Neural progenitor cell (in vitro differentiated cells): ENCODE measurements at places on chromosomes 6 and 20. TPM values are rescaled to one million over a fixed set of nuclear protein-coding genes. Genes with fewer than 3 reads are reported as not detected.

Gene ZNF512B
- total RNA-seq = 2.9 and 11.4 TPM in 2 replicates

Gene TFAP2C
- 0.60 and 1.1 TPM in 2 replicates for total RNA-seq

Gene TRIM10
- not detected in 2 replicates for total RNA-seq

Gene OR12D3
- not detected in 2 replicates for total RNA-seq

Gene ASIP
- total RNA-seq = not detected in 2 replicates

Gene OR2H2
- total RNA-seq = not detected in 2 replicates

Gene RAD21L1
- not detected in 2 replicates for total RNA-seq

Gene MUC22
- 0.03 TPM in 1 of 2 replicates, not detected in the other for total RNA-seq

Gene C20orf202
- not detected in 2 replicates for total RNA-seq

Gene MYT1
- 1.2 and 1.5 TPM in 2 replicates for total RNA-seq

Gene NDUFAF4
- total RNA-seq = 26.1 and 50.6 TPM in 2 replicates

Gene CDH4
- total RNA-seq = 2.9 and 6.5 TPM in 2 replicates

Gene HEY2
- 0.74 and 1.1 TPM in 2 replicates for total RNA-seq

Gene DLK2
- total RNA-seq = 1.1 TPM in 1 of 2 replicates, not detected in the other

Gene RGS17
- 4.8 and 8.1 TPM in 2 replicates for total RNA-seq

Gene DEFB121
- total RNA-seq = not detected in 2 replicates

Gene CBLN4
- total RNA-seq = not detected in 2 replicates

Gene PAK5
- total RNA-seq = 1.6 and 1.9 TPM in 2 replicates

Gene CTAGE9
- total RNA-seq = not detected in 2 replicates

Gene HDGFL1
- not detected in 2 replicates for total RNA-seq

Gene FUCA2
- 28.5 and 37.4 TPM in 2 replicates for total RNA-seq
